CD4-positive, alpha-beta T cell (primary cell): ENCODE measurements at places on chromosomes 2 and 18.

DNA sequence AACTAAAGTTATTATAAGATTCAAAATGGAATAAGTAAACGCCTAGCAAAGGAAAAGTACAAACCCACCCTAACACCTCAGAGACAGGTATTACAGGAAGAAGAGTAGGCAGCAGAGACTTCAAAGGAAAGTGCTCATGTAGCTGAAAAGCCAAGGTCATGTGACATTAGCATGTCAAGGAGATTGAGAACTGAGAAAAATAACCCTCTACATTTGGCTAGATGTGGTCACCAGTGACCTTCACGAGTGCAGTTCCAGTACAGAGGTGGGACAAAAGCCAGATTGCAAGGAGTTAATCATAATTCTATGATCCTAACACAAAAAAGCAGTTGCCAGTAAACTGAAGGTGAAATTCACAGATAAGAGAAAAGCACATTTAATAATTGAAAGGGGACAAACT lies 252.7 kb downstream of the ZEB2 start:
- DNase-seq: peak; percentile 36

DNA sequence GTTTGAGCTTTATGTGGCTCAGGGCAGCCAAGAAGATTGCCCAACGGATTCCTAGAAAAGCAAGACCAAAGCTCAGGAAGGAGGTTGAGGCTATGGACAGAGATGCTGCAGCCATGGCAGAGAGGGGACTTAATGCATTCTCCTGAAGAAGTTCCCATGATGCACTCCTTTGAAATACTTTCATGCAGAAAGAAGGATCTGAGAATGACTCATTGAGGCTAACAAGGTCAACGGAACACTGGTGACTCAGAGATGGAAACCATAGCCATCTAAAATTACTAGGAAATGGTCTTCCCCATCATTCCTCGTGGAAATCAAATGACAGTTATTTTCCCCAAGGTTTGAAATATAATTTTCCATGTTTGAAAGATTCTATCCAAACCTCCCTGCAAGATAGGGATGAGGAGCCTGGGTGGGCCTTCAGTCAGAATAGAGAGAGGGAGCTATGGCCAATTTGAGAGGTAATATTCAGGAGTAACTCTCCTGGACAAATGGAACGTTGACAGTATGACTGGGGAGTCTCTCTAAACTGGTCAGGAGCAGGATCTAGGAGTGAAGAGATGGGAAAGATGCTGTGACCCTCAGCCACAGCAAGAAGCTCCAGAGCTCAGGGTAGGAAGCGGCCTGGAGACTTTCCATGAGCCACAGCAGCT lies 63.0 kb downstream of the REEP1 start:
- DNase-seq: no peak

GRCh38 chr18:36811430-36811829 lies 17.4 kb downstream of the TPGS2 start:
- DNase-seq: no peak

- no peak for DNase-seq
These were observed 794 bp downstream of the GKN2 start for GRCh38 chr2:68951899-68952298.

GRCh38 chr2:217398101-217398500 lies 538.2 kb upstream of the TNP1 start:
- DNase-seq: no peak

DNA sequence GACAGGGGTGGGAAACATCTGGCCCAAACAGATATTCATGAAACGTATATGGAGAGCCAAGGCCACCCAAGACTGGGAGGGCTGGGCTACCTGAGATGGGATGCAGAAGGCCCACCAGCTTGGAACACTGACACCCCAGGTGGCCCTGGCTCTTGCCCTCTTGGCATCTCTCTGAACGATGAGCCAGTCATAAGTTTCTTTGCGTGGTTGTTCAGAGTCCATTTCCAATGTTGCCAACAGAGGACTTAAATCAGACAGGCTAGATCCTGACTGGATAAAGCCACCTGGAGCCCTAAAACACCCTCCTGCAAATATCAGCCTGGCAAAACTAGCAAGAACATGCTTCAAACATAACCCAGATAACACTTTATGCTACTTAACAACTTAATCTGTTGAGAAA lies 42.6 kb downstream of the LPIN2 start:
- DNase-seq: no peak

DNA sequence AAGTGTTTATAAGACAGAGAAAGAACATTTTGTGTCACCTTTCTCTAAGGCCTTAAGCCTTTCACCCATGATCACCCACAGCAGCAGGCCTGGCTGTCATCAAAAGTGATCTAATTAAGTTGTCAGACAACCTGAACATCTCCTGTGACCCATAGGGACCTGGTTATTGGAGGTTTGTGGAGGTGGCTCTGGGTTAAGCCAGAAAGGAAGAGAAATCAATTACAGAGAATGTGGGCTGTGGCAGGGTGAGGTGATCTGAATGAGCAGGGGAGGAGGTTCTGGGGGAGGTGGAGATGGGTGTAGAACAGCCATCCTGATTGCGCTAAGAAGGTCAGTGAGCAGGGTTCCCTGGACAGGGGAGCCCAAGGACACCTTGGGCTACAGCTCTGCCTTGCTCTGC lies 170.8 kb downstream of the FSHR start:
- no peak for DNase-seq

DNA sequence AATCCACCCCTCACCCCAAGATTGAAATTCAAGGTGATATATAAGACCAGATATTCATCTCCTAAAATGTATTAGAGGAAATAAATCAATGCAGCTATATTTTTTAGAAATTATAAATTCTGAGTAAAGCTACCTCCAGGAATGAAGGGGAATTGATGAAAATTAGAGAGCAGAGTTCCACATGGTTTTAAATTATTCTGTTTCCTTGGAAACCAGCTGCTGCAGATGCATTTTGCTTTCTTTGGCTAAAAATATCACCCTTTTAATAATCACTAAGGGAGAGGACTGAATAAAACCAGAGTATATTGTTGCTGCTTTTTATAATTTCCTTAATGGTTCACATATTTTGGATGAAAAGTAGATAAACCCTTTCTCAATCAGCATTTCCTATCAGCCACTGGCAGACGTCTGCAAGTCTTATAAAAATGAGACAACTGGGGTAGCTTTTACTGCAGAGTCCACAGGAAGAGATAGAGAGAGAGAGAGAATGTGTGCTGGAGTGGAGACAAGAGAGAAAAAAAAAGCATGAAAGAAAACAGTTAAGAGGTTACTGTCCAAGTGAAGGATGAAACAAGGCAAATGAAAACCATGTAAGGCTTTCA lies 2.0 kb downstream of the CSRNP3 start:
- DNase-seq: no peak

- DNase-seq: no peak
These were observed 28.6 kb downstream of the MARCO start for GRCh38 chr2:118970396-118971135.

GRCh38 chr2:122183890-122184289 lies 428.4 kb downstream of the TSN start:
- DNase-seq: no peak

DNA sequence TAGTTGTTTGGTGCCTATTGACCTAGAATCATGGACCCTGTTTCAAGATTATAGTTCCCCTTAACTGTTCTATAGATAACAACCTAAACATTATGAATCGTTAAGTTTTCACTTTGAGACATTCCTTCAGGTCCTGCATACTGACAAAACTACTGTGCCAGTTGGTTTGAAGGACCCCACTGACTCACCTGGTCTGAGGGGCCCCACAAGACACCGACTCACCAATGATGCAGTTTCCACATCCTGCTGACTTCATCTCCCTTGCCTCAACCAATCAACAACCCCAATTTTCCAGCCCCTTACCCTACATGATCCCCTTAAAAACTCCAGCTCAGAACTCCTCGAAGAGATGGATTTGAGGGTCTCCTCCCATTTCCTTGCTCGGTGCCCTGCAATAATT lies 89.6 kb upstream of the CCDC141 start:
- DNase-seq: no peak
